ENCODE measurements at places on chromosomes 2 and 18. TPM values are rescaled to one million over a fixed set of nuclear protein-coding genes. Genes with fewer than 3 reads are reported as not detected.

The B3GNT7 gene
- total RNA-seq, result 52.9 TPM

DNA sequence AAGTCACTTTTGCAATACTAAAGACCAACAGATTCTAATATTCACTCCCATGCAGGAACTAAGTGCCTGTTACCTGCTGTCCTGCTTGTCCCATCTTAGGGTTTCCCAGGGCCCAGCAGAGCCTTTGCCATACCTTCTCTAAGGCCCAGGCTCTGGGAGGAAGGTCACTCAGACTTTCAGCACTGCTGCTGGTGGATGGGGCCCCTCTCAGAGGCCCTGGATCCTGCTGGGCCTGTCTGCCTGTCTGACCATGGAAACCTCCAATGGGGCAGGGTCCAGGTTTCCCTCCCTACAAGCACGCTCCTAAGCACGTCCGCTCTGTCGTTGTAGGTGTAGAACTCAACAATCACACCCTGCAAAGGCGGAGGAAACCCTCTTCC, 75.1 kb downstream of the RRM2 start:
- no peak for DNase-seq

GRCh38 chr2:102599486-102599885, 19.9 kb upstream of the SLC9A2 start:
- no peak for DNase-seq

DNA sequence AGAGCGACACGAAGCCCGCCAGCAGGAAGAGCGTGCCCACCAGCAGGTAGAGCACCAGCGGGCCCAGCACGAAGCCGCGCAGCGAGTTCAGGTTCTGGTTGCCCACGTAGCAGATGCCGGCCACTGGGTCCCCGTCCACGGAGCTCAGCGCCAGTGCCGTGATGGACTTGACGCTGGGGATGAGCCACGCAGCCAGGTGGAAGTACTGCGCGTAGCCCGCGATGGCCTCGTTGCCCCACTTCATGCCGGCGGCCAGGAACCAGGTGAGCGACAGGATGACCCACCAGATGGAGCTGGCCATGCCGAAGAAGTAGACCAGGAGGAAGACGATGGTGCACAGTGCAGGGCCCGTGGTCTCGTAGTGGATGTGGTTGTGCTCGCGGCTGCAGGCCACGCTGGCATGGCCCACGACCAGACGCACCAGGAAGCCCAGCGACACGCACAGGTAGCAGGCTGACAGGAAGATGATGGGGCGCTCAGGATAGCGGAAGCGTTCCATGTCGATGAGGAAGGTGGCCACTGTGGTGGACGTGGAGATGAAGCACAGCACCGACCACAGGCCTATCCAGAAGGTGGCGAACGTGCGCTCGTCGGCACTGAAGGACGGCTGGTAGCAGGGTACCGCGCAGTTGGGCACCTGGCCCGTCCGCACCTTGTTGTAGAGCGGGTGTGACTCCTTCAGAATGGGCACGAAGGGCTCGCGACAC, 2.1 kb downstream of the FZD5 start:
- DNase-seq, result peak; percentile 73

DNA sequence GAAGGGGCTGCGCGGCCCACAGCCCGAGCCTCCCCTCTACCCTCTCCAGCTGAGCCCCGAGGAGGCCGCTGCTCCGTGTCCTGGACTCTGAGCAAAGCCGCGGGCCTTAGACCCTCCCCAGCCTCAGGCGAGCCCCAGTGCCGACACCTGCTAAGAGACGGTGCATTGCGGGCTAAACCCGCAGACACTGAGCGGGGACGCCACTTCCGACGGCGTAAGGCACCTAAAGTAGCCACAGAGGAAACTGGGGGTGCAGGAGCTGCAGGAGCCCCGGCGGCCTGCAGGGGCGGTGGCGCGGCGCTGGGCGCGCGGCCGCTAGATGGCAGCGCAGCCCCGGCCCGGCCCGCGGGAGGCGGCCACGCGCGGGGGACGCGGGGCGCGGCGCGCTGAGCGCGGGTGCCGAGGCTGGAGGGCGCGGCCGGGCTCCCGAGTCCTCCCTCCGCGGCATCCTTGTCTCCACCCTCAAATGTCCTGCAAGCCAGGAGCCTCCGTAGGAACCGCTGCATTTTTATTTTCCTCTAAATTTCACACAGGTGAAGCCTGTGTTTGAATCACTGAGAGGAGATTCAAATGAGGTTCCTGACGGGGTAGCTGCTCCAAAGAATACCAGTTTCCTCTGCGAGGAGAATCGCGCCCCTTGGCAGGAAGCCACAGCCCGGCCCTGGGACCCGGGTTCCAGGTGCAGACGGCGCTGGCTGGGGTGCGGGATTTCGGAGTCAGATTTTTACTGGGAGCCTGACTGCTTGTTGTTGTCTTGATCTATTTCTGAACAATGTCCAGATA, 650.5 kb downstream of the GALR1 start:
- DNase-seq, result peak; percentile 90

All from H7 (cell line).